ENCODE measurements at places on chromosomes 3 and 15.

DNA sequence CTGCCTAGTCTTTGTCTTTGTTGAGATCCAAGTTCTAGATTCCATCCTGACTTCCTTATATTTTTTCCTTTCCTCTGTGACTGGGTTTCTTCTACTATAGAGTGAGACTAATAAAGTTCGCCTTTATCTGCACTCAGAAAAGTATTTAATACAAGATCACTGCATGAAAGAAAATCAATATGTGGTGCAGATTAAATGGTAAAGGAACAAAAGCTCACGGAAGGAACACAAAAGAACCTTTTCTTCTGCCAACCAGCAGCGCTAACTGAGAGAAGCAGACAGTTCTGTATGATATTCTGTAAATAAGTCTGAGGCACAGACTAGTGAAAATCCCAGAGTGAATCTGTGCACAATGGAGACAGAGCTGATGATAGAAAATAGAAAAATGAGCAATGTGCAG lies 31.6 kb upstream of the MCTP2 start:
- DNase-seq = no peak

- no peak for DNase-seq
Measured at GRCh38 chr3:195125646-195126045, 145.3 kb downstream of the XXYLT1 start.

DNA sequence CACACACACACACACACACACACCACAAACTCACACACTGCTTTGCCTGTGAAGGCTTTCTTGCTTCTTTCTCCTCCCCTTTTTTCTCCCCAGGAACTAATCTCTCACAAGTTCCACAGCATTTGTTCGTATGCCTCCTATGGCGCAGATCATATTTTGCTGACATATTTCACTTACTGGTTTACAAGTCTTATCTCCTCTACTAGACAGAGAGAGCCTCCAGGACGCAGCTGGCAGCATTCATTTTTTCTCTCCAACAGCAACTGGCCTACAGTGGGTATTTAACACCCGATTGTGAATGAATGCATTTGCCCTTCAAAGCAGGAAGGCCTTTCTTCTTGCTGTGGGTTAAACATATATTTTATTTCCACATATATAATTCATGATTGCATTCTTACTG lies 47.0 kb upstream of the DLG1 start:
- DNase-seq = no peak

GRCh38 chr3:88076712-88077111 lies 17.7 kb downstream of the ZNF654 start:
- DNase-seq = no peak

DNA sequence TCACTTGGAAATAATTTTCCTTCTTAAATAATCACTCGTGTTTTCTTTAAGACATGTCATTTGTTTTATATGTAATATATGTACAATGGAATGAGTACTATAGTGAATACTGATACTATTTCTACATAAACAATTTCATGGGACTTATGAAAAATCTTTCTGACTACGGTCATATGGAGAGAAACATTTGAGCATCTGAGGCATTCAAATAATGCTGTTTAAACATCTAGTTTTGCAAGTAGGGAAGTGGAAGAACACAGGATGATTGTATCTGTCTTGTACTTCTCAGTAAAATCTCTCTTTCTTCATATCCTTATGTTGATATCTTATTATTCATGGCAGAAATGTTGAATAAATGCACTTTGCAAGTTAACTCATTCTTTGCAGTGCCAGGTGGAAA lies 599.5 kb upstream of the KCNMB2 start:
- DNase-seq = no peak

- no peak for DNase-seq
Measured at GRCh38 chr3:145864336-145864735, 296.6 kb downstream of the PLOD2 start.

DNA sequence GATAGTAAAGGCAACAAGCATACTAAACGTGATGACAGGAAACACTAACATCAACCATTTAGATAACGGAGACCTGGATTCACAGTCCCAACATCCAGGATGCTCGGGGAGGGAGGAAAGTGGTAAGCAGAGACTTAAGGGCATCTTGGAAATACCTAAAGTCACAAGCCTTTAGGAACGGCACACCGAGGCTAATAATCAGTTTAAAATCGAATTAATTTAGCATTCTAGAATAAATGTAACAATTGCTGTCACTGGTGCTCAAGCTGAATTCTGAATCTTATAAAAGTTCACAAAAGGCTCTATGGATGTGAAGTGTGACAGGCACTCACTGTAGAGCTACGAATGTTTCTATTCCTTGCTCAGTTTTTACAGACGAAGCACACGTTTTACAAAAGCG lies 1.3 kb downstream of the CD47 start:
- DNase-seq = no peak

- DNase-seq = no peak
Measured at GRCh38 chr3:11199902-11200845, 45.9 kb downstream of the HRH1 start.

Measured in CD4-positive, alpha-beta T cell treated with Interleukin-4 for 1 hour (primary cell).